ENCODE measurements at places on chromosomes 5 and 9.

GRCh38 chr9:127545196-127546124 lies 66.6 kb upstream of the STXBP1 start:
- DNase-seq, result no peak

DNA sequence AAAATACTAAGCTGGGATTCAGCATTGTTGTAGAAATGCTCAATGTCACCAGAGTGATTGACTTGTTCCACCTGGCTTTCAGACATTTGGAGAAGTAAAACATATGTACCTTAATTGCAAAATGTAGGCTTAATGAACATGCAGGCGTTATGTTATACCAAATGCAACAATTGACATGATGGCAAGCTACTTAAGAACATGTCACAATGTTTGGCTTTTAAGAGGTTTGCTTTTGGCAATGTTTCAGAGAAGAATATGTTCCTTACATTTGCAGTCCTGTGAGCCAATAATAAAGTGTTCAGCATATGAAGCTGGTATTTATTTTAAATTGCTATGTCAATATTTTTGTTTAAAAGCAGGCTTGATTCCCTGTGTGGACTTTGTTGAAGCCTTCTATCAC lies 111.7 kb upstream of the NUDT12 start:
- DNase-seq, result no peak

DNA sequence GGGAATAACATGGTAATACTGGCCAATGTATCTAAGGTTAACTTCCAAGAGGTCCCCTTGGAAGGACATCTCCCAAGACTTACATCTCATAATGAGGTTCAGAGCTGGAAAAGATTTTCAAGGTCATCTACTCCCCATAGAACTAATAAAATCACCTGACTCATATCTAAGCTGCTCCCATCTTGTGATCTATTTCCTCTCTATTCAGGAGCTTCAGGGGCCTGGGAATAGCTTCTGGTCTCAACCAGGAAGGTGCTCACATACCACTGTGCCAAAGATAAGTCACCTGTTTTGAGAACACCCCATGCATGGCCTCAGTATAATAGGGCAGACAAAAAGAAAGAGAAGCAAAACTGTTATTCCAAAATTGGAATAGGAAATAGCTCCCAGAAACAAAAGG lies 74.2 kb downstream of the OXCT1 start:
- DNase-seq, result no peak

DNA sequence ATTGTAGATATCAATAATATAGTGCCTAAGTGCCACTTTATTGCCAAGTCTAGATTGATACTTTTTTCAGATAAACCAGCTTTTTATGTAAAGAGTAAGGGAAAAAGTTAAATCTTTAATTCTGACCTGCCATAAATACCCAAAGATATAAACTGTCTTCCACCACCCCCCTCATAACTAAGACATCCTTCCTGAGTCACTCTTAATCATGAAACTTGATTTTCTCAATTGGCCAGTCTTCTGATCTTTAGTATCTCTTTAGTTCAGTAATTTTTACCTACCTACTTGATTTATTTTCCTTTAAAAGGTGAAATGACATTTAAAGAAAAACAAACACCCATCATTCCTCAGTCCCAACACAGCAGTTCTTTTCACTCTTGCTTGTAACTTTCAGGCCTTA lies 21.8 kb downstream of the C5orf22 start:
- DNase-seq, result no peak

- DNase-seq, result no peak
These were observed 36.0 kb downstream of the NDUFS6 start for GRCh38 chr5:1836891-1837880.

GRCh38 chr5:137252512-137252911 lies 246.6 kb downstream of the SPOCK1 start:
- no peak for DNase-seq

GRCh38 chr9:97866848-97867247 lies 13.8 kb downstream of the FOXE1 start:
- DNase-seq, result no peak

DNA sequence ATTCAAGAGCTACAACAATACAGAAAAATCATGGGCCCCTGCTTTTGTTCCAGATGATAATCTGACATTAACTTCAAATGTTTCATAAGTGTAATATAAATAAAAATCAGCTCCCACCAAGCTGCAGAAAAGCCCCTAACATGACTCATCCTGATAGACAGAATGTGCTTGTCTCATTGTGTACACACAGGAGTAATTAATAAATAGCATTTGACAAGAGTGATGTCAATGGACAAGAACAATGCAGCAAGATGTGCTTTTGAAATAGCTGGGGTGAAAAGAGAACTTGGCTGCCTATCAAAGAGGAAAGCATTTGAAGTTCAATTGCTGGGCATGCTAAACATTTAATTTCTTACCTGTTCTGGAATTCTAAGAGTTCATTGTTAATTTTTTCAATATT lies 79.2 kb downstream of the DNAH5 start:
- no peak for DNase-seq

DNA sequence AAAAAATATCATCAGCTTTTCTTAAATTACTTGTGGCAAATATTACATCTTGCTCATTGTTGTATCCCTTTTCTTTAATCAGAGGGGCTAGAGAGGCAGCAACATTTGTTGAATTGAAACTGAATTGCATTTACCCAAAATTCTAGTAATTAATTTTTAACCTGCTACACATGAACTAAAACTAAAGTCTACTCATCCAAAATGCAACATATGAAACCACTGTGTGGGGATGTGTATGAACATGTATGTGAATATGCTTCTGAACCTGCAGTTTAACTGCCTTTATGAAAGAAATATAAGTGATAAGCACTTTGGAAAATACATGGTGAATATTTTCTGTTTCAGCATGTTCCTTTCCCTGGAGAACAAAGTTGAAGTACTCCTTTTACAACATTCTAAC lies 158.5 kb downstream of the KIAA0825 start:
- DNase-seq, result no peak

DNA sequence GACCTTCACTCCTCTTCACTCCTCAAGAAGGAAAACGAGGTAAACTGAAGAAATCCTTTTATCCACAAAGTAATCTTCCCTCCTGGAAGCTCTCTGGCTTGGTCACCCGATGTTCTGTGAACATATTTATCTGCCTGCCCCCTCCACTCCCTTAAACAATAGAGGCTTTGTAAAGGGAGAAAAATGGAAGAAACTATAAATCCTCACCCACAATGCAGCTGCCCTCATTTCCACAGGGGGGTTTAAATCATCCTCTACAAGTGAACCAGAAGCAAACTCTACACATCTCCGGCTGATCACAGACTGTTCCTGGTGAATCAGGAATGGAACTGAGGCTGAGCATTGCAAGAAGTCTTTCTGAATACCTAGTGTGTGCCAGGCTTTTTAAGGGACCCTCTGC lies 7.2 kb downstream of the INSYN2B start:
- DNase-seq, result no peak

Data from NCI-H510A (cell line).